ENCODE measurements at places on chromosomes 3 and 15. TPM values are rescaled to one million over a fixed set of nuclear protein-coding genes. Genes with fewer than 3 reads are reported as not detected.

The ESYT3 gene
- total RNA-seq = not detected

GRCh38 chr3:54599716-54600115 lies 328.1 kb downstream of the LRTM1 start:
- no peaks in the 10 kb centered on the region for H3K27me3 ChIP-seq
- H3K36me3 ChIP-seq = no peaks in the 10 kb centered on the region
- H3K4me1 ChIP-seq = no peaks in the 10 kb centered on the region
- no peak for DNase-seq

GRCh38 chr3:72134989-72135451 lies 350.1 kb upstream of the PROK2 start:
- no peaks in the 10 kb centered on the region for H3K27me3 ChIP-seq
- peak; percentile 82 for DNase-seq
- H3K4me1 ChIP-seq = peaks cover 48% of the 10 kb centered on the region
- H3K4me3 ChIP-seq = peak overlapping the region; percentile 39

- H3K4me1 ChIP-seq = peaks cover 6% of the 10 kb centered on the region
- no peak overlapping the region for H3K4me3 ChIP-seq
- no peaks in the 10 kb centered on the region for H3K27me3 ChIP-seq
- H3K27ac ChIP-seq = no peak overlapping the region
These were observed 67.6 kb downstream of the HES1 start for GRCh38 chr3:194203482-194204041.

The LACTB gene
- 3.8 TPM for total RNA-seq

GRCh38 chr15:65376767-65377104 lies 1.1 kb downstream of the IGDCC3 start:
- H3K4me1 ChIP-seq = peaks cover 8% of the 10 kb centered on the region
- no peaks in the 10 kb centered on the region for H3K36me3 ChIP-seq
- H3K27me3 ChIP-seq = no peaks in the 10 kb centered on the region
- DNase-seq = no peak
- H3K27ac ChIP-seq = no peak overlapping the region
- H3K4me3 ChIP-seq = no peak overlapping the region

The UTS2B gene
- total RNA-seq = not detected

The BTLA gene
- not detected for total RNA-seq

DNA sequence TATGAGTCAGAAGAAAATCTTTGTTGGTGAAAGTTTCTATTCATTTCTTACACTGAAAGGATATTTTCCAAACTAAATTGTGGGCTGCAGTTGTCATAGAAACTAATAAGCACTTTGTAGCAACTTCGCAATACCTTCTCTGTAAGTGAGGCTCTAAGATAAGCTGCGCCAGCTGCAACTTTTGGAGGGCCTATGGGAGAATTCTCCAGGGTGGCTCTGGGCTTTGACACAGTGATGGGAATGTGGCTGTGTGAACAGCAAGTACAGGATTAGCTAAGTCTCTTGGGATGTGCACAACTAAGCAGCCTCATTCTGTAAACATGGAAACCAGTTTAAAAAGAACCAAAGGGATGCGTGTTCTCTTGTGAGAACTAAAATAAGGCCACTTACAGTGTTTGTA lies 124.6 kb upstream of the SGO1 start:
- H3K4me3 ChIP-seq = no peak overlapping the region
- no peaks in the 10 kb centered on the region for H3K36me3 ChIP-seq

The CCDC33 gene
- not detected for total RNA-seq

The SEMA5B gene
- not detected for total RNA-seq

- no peak overlapping the region for H3K4me3 ChIP-seq
- H3K36me3 ChIP-seq = no peaks in the 10 kb centered on the region
- no peaks in the 10 kb centered on the region for H3K27me3 ChIP-seq
- DNase-seq = no peak
- no peaks in the 10 kb centered on the region for H3K4me1 ChIP-seq
These were observed 58.7 kb upstream of the ARHGEF26 start for GRCh38 chr3:154062513-154062912.

The BFSP2 gene
- total RNA-seq = 33.1 TPM

GRCh38 chr15:69734699-69735098 lies 282.1 kb downstream of the RPLP1 start:
- no peaks in the 10 kb centered on the region for H3K36me3 ChIP-seq
- no peak overlapping the region for H3K27ac ChIP-seq
- H3K4me3 ChIP-seq = no peak overlapping the region
- peaks cover 4% of the 10 kb centered on the region for H3K4me1 ChIP-seq
- H3K27me3 ChIP-seq = no peaks in the 10 kb centered on the region

DNA sequence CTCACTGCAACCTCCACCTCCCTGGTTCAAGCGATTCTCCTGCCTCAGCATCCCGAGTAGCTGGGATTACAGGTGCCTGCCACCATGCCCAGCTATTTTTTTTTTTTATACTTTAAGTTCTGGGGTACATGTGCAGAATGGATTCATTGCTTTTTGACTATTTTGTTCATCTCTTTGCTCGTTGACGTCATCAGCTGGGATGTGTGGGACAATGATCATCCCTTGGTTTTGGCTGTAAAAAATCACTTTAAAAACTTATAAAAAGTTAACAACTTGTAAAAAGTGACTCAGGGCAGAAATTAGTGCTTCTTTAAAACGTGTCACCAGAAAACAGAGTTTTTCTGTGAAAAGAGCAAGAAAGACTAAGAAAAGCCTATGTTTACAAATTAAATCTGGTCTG lies 37.8 kb downstream of the IGSF10 start:
- H3K36me3 ChIP-seq = no peaks in the 10 kb centered on the region
- H3K4me1 ChIP-seq = peaks cover 60% of the 10 kb centered on the region
- H3K4me3 ChIP-seq = no peak overlapping the region
- H3K27me3 ChIP-seq = no peaks in the 10 kb centered on the region

GRCh38 chr3:48405343-48405881 lies 24.5 kb downstream of the PLXNB1 start:
- no peaks in the 10 kb centered on the region for H3K36me3 ChIP-seq
- no peaks in the 10 kb centered on the region for H3K27me3 ChIP-seq
- H3K27ac ChIP-seq = no peak overlapping the region
- DNase-seq = no peak
- H3K4me1 ChIP-seq = no peaks in the 10 kb centered on the region
- no peak overlapping the region for H3K4me3 ChIP-seq

DNA sequence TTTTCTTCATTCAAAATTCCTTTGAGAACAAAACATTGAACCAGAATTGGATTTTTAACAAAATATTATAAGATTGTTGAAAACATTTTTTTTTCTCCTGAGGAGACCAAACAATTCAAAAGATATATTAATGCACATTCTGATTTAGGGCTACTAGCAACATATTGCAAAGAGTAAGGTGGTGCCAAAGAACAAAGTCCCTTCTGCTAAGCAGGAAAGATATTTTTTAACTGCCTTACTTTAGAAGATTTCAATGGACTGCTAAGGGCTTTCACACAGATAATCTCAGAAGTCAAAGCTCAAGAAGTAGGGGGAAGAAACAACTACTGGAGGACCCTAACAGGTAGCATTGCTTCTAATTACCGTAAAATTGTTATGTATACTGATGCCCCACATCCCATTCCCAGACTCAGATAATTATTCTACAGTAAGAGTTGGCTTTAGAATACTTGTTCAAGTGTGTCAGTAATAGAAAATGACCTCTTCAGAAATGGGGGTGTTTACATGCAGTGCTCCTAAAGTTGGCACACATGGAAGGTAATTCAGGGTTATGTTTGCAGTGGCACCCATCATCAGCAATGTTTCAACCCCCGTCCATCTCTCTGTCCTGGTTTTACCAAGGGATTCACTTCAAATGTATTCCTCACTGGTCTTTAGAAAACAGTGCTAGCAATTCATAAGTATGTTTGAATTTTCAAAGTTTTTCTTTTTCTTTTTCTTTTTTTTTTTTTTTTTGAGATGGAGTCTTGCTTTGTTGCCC lies 354.7 kb downstream of the ZBTB20 start:
- no peak for DNase-seq
- no peak overlapping the region for H3K4me3 ChIP-seq
- H3K4me1 ChIP-seq = no peaks in the 10 kb centered on the region
- H3K36me3 ChIP-seq = no peaks in the 10 kb centered on the region
- H3K27ac ChIP-seq = no peak overlapping the region

DNA sequence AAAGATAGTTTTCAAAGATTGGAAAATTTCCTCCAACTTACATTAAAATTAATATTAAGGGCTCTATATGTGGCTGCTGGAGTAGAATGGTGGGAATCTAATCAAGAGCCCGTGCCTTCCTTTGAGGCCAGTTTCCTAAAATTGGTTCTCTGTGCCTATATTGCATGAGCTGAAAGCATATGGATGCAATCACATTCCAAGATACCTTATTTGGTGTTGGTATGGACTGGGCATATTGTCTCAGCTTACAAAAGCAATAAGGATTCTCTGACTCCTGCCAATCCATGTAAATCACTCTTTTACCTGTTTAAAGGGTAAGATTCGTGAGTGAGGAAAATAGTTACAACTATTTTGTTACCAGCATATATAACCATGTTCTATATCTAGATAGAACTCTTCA lies 111.6 kb downstream of the GREM1 start:
- peaks cover 36% of the 10 kb centered on the region for H3K4me1 ChIP-seq
- H3K4me3 ChIP-seq = no peak overlapping the region
- H3K36me3 ChIP-seq = no peaks in the 10 kb centered on the region
- no peak overlapping the region for H3K27ac ChIP-seq

DNA sequence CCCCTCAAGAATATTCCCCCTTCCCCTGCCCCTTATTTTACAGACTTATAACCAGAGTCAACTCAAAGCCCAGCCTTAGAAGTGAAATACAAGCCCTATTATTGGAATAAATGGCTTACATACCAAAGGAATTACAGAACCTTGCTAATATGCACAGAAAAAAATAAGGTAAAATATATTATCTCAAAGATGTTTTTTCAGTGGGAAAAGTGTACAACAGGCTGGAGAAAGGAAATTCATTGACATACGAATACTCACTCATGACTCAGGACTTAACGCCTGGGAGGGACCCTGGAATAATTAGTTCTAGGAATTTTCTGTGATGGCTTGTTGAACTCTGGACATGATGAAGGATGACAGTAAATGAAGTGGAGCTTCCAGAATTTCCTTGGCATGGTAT lies 27.0 kb downstream of the ARL14 start:
- DNase-seq = no peak
- H3K4me3 ChIP-seq = no peak overlapping the region
- no peaks in the 10 kb centered on the region for H3K4me1 ChIP-seq
- H3K27ac ChIP-seq = no peak overlapping the region
- no peaks in the 10 kb centered on the region for H3K36me3 ChIP-seq

DNA sequence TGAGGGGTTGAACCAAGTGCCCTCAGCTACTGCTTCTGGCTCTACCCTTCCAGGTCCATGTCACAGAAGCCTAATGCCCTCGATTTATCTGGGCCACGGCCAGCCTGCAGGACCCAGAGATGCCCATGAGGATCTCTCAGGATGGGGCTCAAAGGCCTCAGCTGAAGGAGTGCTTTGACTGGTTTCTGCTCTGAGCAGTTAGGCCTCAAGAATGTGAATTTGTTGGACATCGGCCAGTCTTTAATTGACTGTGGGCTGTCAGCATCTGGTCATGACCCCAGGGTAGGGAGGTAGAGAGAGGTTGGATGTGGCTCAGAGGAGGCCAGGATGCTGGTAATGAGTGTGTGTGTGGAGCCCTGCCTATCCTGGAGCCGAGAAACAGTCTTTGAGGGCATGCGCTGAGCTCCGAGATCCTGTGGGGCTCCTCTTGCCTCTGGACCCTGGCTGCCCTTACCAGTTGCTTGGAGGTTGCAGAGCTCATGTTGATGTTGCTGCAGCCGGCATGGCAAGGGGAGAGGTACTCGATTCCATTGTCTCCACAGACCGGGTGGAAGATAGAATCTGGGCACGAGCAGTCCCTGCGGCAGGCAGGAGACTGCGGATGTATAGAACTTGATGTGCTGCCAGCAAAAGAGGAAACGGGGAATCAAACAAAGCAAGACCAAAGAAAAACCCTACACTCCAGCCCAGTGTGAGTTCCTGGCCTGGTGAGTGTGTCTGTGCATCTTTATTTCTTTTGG lies 49.1 kb upstream of the RAB6B start:
- H3K4me1 ChIP-seq = no peaks in the 10 kb centered on the region
- H3K4me3 ChIP-seq = no peak overlapping the region
- no peak overlapping the region for H3K27ac ChIP-seq
- no peak for DNase-seq
- no peaks in the 10 kb centered on the region for H3K36me3 ChIP-seq
- H3K27me3 ChIP-seq = no peaks in the 10 kb centered on the region

- no peak overlapping the region for H3K4me3 ChIP-seq
- H3K36me3 ChIP-seq = no peaks in the 10 kb centered on the region
- no peak overlapping the region for H3K27ac ChIP-seq
- H3K4me1 ChIP-seq = no peaks in the 10 kb centered on the region
- H3K27me3 ChIP-seq = no peaks in the 10 kb centered on the region
- DNase-seq = no peak
These were observed 647.8 kb upstream of the CCDC54 start for GRCh38 chr3:106729481-106729880.

The GRAMD2A gene
- total RNA-seq = not detected

The CMC1 gene
- 29.9 TPM for total RNA-seq

- H3K4me3 ChIP-seq = no peak overlapping the region
- H3K4me1 ChIP-seq = no peaks in the 10 kb centered on the region
- H3K27me3 ChIP-seq = no peaks in the 10 kb centered on the region
- H3K27ac ChIP-seq = no peak overlapping the region
These were observed 293.4 kb upstream of the GBE1 start for GRCh38 chr3:82054849-82055248.

The POC1A gene
- total RNA-seq = 18.6 TPM

- no peaks in the 10 kb centered on the region for H3K27me3 ChIP-seq
- DNase-seq = peak; percentile 44
- H3K4me3 ChIP-seq = no peak overlapping the region
- H3K36me3 ChIP-seq = no peaks in the 10 kb centered on the region
- H3K4me1 ChIP-seq = no peaks in the 10 kb centered on the region
- H3K27ac ChIP-seq = no peak overlapping the region
These were observed 482.7 kb upstream of the ADAMTS9 start for GRCh38 chr3:65170390-65171042.

GRCh38 chr3:10480871-10481378 lies 24.5 kb downstream of the ATP2B2 start:
- H3K4me1 ChIP-seq = no peaks in the 10 kb centered on the region
- no peaks in the 10 kb centered on the region for H3K36me3 ChIP-seq
- H3K4me3 ChIP-seq = no peak overlapping the region
- no peak for DNase-seq
- no peaks in the 10 kb centered on the region for H3K27me3 ChIP-seq

- no peak overlapping the region for H3K4me3 ChIP-seq
- no peaks in the 10 kb centered on the region for H3K4me1 ChIP-seq
- H3K27me3 ChIP-seq = no peaks in the 10 kb centered on the region
- no peak for DNase-seq
These were observed 20.3 kb upstream of the DGKG start for GRCh38 chr3:186382217-186382885.

- DNase-seq = no peak
- peaks cover 75% of the 10 kb centered on the region for H3K4me1 ChIP-seq
- H3K36me3 ChIP-seq = no peaks in the 10 kb centered on the region
- H3K4me3 ChIP-seq = no peak overlapping the region
These were observed 32.7 kb downstream of the SMAD3 start for GRCh38 chr15:67097930-67098740.

GRCh38 chr3:63921741-63922482 lies 9.7 kb upstream of the SCAANT1 start:
- H3K4me3 ChIP-seq = no peak overlapping the region
- peak; percentile 73 for DNase-seq
- H3K36me3 ChIP-seq = peaks cover 72% of the 10 kb centered on the region
- H3K4me1 ChIP-seq = peaks cover 54% of the 10 kb centered on the region
- H3K27me3 ChIP-seq = no peaks in the 10 kb centered on the region

The MTHFS gene
- 57.0 TPM for total RNA-seq

- no peaks in the 10 kb centered on the region for H3K36me3 ChIP-seq
- H3K27ac ChIP-seq = no peak overlapping the region
- H3K27me3 ChIP-seq = no peaks in the 10 kb centered on the region
- peak overlapping the region; percentile 81 for H3K4me3 ChIP-seq
- H3K4me1 ChIP-seq = peaks cover 41% of the 10 kb centered on the region
These were observed 1.2 kb upstream of the LRRC34 start for GRCh38 chr3:169813757-169814517.

- peak overlapping the region; percentile 22 for H3K27ac ChIP-seq
- H3K4me3 ChIP-seq = peak overlapping the region; percentile 85
- H3K36me3 ChIP-seq = peaks cover 3% of the 10 kb centered on the region
- no peaks in the 10 kb centered on the region for H3K27me3 ChIP-seq
- peaks cover 35% of the 10 kb centered on the region for H3K4me1 ChIP-seq
- no peak for DNase-seq
These were observed 405 bp downstream of the NPRL2 start for GRCh38 chr3:50350213-50350526.

All from Karpas-422 (cell line).